Activated T-cell treated with anti-CD3 and anti-CD28 coated beads, Interleukin-2, amount 50 U/mL, for 1 hour (primary cell): ENCODE measurements at places on chromosomes 1 and 21.

DNA sequence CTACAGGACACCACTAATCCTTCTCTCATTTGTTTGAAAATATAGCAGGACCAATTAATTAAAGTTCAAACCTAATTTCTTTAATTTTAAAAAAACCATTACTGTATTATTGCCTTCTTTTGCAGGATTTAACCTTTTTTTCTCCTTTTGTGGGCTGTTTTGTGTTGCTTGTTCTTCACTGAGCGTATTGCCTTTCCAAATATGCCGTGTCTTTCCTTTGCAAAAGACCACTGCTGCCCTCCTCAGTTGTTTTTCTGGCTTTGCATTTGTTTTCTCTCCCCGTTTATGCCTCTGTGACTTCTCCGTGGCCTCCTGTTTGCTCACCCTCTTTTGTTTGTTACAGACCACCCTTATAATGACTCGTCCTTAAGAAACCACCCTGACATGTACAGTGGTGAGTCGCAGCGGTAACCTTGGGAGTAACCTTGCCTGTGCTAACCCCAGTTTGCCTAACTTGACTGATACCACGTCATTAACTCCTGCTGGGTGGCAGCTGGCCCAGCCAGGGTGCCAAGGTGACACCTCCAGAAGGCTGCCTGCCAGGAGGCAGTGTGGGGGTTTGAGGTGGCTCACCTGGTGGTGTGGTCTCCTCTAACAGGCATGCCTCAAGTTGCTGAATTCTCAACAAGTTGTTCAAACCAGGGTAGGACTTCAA is 81.1 kb upstream of the CNTN2 start:
- DNase-seq, result no peak

GRCh38 chr1:246573491-246573890 is 7.2 kb downstream of the CNST start:
- no peak for DNase-seq

DNA sequence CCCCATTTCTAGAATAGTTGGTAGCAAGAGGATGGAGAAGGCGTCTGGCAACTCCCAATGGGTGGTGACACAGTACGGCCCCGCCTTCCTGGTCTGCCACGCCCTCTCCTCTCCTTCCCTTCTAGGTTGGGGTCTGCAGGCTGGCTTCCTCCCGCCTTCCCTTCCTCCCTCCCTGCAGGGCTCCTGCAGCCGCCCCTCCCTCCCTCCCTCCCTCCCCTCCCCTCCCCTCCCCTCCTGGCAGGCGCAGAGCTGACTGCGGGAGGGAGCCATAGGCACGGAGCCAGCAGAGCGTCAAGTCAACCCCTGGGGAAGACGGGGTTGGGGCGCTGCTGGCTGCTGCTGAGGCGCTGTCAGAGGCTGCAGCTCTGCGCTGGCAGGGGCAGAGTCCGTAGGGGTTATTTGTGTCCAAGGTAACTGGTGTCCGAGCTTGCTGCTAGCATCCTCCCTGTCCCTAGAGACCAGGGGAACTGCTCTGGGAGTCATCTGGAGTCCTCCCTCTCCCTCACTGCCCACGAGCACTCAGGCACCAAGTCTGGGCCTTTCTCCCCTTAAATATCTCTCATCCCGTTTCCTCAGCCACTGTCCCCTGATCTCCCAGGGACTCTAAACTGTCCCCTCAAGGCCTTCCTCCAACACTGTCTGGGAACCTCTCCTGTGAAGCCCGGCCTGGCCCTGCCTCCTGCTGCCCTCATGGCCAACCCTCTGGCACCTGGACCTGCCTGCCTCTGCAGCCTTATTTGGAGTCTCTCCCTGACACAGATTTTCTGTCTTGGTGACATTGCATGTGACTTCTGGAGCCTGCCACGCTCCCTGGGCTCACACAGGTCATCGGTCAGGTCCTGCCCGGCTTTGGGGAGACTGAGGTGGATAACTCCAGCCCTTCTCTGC is 57.4 kb upstream of the ACOT11 start:
- no peak for DNase-seq

- DNase-seq, result no peak
These were observed 918 bp upstream of the RASAL2 start for GRCh38 chr1:178092878-178093493.

DNA sequence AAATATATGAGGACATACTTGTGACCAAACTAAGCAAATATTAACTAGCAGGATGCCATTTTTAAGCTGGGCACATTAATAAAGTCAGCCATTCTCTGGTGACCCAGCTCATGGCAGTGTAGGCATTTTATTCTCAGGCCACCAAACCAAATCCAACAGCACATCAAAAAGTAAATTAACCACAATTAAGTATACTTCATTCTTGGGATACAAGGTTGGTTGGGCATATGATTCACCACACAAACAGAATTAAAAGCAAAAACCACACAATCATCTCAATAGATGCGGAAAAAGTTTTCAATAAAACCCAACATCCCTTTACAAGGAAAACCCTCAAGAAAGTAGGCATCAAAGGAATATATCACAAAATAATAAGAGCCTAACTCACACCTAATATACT is 101.3 kb downstream of the FAF1 start:
- no peak for DNase-seq

DNA sequence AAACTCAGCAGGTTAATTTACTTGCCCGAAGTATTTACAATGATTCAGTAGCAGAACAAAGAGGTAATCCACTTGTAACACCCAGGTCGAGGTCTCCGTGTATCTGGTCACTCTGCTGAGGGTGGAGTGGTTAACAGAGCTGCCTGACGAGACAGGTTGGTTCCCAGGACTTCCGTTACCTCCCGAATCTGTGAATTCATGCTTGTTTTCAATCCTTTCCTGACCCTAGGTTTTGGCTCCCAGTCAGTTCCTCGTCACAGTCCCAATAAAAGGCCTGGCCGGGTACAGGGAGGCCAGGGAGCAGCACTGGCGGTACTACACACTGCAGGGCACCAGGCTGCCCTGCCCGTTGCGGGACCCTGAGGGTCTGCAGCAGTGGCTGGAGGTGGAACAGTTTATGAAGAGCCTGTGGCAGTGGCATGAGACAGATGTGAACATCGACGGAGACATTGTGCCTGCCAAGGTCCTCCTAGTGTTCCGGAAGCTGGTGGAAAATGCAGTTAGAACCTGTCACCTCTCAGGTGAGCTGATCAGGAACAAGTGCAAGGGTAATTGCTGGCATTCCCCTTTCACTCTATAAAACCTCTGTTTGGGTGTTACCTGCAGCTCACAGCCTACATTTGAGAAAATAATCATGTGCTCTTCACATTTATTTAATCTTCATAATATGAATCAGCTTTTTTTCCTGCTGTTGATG is 12.8 kb downstream of the MAB21L3 start:
- no peak for DNase-seq

- no peak for DNase-seq
These were observed 303.6 kb downstream of the LMX1A start for GRCh38 chr1:165052936-165053335.

DNA sequence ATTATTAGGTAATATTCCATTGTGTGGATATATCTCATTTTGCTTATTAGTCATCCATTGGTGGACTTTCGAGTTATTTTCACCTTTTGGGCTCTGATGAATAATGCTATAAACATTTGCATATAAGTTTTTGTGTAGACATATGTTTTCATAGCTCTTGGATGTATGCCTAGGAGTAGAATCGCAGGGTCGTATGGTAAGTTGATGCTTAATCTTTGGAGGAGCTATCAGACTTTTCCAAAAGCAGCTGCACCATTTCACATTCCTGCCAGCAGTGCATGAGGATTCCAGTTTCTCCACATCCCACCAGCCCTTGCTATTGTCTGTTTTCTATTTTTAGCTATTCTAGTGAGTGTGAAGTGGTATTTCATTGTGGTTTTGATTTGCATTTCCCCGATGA is 120.3 kb upstream of the TMEM51 start:
- no peak for DNase-seq

DNA sequence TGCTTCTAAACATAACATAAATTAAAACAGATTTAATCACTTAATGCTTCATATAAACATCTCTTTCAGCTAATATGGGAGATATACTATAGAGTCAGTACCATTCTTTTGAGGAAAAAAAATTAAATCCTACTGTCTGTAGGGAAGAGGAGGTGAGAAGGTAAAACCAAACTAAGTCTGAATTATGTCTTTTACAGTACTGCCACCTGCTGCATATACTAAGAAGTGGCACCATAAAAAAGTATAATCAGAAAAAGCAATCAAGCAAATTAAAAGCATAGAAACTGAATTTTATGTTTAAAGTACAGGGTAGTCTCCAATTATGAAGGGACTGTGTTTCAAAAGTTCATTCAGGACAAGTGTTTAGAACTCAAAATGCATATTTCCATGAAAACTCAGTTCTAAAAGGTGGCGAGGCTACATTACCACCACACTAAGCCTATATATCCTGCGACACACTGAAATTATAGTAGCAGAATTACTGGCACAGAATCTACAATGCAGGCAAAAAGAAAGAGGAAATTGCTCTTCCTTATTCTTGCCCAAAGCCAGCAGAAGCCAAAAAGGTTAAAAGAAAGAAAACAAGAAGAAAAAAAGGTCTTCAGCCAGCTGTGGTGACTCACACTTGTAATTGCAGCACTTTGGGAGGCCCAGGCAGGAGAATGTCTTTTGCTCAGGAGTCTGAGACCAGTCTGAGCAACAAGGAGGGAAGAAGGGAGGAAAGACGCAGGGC is 9.0 kb downstream of the NSL1 start:
- DNase-seq, result no peak

DNA sequence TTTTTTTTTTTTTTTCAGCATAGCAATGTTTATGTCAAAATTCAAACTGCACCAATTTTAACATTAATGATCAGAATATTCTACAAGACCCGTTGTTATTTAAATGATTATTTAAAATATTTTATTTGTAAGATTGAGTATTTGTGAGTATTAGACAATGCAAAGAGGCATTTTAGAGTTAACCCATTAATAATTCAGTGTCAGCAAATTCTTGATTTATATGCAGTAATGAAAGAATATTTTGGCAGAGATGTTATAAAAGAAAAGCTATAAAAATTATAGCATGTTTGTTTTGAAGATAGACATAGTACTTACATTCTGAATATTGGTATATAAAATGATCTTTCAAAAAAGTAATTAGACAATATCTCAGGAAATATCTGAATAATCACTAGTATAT is 269.5 kb upstream of the ZRANB2 start:
- DNase-seq, result no peak

DNA sequence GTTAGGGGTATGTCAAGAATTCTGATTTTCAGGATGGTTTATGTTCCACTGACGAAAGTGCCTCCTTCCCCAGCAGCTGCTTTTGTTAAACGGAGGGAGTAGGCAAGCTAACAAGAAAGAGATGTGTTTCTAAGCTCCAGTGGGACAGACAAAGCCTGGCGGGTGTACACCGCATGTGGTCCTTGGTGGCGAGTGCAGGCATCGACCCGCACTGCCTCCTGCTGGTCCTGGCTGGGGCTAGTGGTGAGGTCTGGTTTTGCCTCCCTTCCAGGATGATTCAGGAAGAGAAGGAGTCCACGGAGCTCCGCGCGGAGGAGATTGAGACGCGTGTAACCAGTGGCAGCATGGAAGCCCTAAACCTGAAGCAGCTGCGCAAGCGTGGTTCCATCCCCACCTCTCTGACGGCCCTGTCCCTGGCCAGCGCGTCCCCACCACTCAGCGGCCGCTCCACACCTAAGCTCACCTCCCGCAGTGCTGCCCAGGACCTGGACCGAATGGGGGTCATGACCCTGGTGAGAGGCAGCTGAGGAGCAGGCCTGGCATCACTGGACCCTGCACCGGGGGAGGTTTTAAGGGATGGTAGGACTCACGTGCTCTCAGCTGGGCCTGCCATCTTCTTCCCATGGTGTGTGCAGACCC is 29.0 kb downstream of the PPFIA4 start:
- DNase-seq, result no peak

DNA sequence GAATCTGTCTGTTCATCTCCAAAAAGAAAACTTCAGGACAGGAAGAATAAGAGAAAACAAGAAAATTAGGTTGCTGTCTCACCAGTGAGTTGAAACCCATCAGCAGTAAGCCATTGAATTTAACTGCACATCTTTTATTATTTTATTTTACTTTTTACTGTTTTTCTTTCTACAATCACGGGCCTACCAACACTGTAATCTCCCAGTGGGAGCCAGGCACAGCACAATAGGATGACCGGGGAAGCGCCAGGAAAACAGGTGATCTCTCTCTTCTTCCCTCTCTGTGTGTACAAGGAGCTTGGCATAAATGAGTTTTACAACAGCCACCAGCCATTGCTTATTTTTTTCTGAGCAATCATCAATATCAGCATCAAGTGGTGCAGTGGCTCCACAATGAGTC is 113.1 kb upstream of the ESRRG start:
- no peak for DNase-seq

GRCh38 chr1:153474347-153474746 is 13.9 kb upstream of the S100A7 start:
- DNase-seq, result no peak

DNA sequence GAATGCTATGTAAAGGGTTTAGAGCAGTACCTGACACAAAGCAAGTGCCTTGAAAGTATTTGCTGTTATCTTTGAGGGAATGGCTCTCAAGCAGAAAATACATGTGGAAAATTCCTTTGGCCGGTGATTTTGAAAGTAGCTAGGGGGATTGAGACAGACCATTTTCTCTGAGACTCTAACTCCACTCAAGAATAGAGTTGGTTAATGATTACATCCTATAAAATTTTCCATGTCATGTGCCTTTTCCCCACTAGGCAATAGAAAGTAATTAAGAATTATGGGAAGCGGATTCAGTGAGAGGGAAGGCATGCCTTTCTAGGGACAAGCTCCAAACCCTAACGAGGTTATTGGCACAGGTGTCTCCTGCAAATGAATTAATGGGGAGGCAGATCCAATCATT is 276.0 kb downstream of the GPATCH2 start:
- DNase-seq, result no peak

DNA sequence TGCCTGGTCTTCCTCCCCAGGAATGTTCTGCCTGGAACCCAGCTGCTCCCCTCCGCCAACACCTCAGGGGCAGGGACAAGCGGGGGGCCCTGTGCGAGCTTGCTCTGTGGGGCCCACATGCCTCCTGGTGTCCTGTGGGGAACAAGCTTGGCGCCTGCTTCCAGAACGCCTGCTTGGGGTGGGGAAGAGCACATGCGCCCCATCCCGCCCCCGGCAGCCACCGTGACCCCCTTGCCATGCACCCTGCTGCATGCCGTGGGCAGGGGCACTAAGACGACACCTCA is 57.4 kb downstream of the MEGF6 start:
- DNase-seq, result no peak

DNA sequence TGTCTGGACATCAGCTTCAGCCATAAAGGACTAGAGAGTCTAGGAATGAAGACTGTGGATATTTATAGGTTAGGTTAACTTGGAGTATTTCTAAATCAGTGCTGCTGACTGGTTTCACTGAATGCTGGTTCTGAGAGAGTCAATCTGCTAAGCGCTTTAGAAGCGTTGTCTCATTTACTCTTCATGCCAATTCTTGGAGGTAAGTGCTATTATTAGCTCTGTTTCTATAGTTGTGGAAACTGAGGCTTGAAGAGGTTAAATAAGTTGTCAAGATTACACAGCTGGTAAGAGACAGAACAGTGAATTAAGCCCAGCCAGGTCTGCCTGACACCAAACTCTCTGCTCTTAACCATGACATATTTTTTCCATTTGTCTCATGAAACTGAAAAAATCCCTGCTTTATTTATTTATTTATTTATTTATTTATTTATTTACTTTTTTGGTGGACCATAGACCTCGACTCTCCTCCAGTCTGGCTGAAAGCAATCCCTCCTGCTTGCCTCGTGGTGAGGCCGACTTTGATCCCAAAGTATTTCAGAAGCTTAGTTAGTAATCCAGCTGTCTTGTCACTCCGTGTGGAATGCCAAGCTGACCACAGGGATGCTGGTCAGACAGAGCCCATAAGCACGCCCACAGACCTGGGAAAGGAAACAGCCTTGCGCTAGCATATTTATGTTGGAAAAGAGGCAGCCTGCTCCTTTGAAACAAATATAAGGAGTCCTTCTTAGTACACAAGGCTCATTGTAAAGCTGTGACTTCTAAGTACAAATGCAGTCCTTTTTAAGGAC is 16.9 kb downstream of the NTMT2 start:
- no peak for DNase-seq
